ENCODE measurements at places on chromosomes 12 and 14.
A peak's percentile ranks its signal among the peaks of the same experiment; 100 is the strongest.

DNA sequence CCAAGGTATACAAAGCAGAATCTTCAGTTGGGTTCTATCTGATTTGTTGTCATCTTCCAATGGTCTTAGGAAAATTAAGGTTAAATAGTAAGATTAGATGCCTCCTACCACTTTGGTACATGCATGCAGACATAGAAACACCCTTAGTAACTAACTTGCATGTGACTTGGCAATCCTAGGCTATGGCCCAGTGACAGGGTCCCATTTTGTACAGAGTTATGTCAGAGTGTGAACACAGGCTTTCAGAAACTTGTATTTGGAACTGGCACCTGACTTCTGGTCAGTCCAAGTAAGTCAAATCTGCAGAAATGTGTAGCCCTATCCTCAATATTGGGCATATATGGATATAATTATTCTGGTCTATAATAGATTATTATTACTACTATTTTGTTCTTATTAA, 53.1 kb downstream of the DAD1 start:
- no peak for DNase-seq

DNA sequence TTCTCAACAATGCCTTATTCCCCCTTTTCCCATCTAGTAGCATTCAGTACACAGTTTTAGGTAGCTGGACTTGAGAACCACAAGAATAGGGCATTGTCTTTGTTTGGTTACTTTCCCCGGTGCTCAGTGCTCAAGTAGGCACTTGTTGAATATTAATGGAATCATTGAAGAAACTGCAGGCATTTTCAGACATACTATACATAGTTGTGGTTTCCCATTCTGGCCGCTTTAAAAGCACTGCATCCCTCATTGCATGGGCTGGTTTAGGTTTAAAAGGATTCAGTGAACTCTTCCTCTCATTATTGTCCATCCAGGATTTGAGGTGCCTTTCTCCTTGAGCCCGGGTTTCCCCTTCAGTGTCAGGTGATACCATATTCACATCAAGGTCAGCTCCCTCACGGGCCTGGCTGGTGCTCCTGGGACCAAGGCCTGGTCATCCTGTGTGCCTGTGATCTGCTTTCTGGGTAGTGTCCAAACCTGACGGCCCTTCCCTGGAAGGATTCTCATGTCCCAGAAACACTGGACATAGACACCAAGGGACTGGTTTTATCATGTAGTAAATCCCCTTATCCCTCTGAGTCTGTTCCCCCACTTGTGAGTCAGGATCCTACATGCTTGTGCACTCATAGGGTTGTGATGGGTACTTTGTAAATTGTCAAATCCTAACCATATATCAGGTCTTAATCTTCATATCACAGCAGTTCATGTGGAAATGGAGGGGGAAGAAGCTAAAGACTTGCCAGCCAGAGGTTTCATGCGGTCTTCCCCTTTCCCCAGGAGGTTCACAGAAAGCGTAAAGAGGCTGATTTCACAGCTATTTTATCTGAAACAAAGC, 7.4 kb downstream of the TCP11L2 start:
- DNase-seq = no peak

- DNase-seq = no peak
Observed at GRCh38 chr12:29545102-29545467, 47.6 kb upstream of the OVCH1 start.

DNA sequence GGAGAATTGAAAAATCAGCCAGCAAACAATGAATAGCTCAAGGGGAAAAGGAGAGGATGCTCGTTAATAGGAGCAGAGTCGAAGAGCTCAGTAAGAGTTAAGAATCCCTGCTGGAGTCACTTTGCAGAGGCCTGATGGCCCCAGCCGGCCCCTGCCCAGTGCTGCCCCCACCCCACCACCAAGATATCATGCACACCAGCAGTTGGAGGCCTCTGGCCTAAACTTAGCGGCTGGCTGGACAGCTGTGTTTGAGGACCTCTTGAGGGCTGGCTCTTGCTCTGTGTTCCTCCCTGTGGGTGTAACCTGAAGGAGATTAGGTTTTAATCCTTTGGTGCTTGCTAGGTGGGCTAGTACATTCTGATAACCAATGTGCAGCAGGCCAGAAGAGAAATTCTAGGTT, 142.0 kb downstream of the PLXNC1 start:
- no peak for DNase-seq

GRCh38 chr12:109309381-109310246, 530 bp upstream of the FOXN4 start:
- DNase-seq = no peak

GRCh38 chr14:42185718-42186117, 579.0 kb downstream of the LRFN5 start:
- no peak for DNase-seq

DNA sequence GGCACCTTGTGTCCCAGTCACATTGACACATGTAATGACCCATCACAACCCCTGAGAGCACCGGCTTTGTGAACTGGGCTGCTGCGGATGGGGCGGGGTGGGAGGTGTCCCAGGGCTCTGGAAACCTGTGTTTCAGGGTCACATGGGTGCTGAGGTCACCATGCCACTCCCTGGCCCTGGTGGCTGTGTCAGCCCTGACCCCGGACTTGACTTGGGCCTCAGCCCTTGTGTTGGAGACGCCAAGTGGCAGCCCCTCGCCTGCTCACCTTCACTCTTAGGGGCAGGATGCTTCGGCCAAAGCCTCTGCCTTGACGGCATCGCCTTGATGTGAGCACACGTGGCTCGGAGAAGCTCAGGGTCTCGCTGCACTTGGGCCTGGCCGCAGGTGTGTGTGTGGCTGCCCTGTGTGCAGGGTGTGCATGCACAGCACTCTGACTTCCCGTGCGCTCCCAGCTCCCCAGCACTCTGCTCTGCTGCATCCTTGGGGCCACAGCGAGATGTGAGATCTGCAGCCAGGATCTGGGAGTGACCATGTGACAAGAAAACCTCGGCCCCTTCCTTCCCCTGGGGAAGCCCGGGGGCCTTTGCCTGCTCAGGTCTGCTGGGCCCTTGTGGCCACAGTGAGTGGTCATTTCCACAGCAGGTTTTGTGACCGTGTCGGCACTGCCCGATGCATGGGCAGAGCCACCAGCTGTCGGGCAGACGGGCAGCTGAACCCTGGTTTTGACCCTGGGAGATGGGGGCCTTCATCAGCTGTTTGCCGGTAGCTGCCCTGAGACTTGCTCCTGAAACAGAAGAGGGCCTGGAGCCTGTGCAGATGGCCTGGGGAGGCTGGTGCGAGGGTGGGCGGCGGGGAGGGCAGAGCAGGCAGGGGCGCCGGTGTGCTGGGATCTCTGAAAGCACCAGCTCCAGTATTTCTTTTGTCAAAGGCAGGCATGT, 167.4 kb downstream of the KIF26A start:
- no peak for DNase-seq

- DNase-seq = no peak
Observed at GRCh38 chr14:49920935-49921334, 28.1 kb downstream of the ARF6 start.

GRCh38 chr14:49959822-49960408, 67.0 kb downstream of the ARF6 start:
- no peak for DNase-seq

GRCh38 chr14:79584679-79585078, 626.6 kb downstream of the DIO2 start:
- no peak for DNase-seq

GRCh38 chr14:70905301-70905700, 2.0 kb upstream of the PCNX1 start:
- peak; percentile 93 for DNase-seq

All from NCI-H1694 (cell line).